NCI-H774 (cell line): ENCODE measurements at places on chromosomes 2 and 18.

DNA sequence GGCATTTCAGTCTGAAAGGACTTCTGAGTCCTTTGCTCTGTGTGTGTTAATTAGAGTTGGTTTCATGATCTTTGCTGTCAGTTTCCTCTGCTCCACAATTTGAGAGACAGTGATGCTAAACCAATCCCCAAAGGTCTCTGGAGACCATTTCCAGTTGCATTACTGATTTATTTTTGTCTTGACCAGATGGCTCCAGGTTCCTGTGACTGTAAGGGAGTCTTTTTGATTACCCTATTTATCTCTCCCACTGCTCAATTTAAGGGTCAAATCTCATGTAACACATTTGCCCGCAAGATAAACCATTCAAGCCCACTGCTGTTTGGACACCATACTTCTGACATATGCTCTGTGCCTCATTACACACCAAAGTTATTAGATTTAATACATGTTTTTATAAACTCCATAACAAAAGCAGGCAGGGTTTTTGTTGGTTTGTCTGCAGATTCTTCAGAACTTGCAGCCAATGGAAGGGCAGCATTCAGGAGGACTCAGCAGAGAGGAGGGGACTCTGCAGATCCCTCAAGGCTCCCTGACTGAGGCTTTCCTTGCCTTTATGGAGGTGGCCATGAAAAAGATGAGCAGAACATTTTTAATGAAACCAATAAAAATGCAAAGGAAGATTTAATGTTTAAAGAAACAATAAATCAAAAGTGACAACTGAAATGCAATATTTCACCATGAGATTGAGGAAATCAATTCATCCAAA is 889.3 kb upstream of the CELF4 start:
- no peak for DNase-seq

DNA sequence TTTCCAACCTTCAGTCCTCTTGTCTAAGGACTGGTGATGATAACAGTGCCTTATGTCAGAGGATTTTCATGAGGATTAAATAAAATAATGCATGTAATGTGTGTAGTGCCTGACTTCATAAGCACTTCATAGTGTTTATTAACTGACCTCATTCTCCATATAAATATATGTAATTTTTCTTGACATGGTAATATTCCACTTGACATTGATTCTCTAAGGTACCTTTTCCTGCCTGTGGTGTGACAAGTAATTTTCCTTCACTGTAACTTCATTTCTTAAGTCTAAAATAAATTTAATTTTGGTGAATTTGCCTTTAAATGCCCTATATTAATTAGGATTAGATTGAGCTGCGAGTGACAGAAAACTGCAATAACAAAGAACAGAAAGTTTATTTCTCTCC is 27.3 kb downstream of the SLC20A1 start:
- no peak for DNase-seq

DNA sequence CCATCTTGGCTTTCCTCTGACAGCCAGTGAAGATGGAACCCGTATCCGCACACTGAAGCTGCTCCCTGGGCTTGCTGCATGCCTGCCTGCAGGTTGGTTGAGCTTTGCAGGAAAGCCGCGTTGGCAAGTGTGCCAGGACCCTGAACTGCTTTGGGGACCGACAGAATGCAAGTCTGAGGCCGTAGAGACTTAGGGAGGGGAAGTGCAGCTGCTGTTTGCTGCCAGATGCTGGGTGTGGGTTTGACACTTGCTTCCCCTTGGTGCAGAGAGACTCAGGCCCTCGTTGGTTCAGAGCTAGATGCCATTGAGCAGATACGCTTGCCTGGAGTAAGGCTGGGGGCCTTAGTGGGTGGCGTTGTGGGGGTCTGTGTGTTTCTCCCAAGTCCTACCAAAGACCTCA is 13.1 kb upstream of the PHLPP1 start:
- no peak for DNase-seq

- DNase-seq = peak; percentile 19
These were observed 398.2 kb downstream of the ADCYAP1 start for GRCh38 chr18:1302861-1303260.

DNA sequence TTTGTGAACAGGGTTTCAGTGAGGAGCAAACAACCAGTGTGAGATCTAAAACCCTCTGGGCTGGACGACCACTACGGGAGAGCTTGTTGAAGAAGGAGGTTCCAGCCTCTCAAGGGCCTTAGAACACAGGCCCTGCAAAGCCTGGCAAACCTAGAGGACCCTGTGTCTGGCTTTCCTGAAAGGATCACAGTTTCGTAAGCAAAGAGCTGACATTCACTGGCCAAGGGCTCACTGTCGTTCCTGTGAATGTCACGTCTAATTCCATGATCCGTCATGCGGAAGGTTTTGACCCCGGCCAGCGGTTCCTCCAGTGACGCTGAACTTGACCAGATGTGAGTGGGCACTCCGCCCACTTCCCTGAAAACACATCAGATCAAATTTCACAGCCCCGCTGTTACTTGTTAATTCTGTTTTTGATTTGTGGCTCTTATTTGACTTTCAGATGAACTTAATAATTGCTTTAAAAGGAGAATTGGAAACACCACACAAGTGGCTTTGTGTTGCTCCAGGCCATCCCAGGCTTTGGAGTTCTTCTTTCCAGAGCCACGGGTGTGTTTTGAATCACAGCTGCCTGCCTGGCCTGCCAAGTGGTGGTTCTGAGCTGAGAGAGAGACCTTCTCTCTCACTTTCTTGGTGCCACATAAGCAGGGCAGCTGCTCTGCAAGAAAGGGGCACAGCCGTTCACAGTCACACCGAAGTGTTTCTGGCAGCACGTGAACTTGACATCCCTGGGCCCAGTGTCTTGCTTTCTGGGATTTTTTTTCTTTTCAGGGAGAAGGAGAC is 308.4 kb downstream of the NDUFA10 start:
- no peak for DNase-seq
